ENCODE measurements at places on chromosomes 12 and 14.
A peak's percentile ranks its signal among the peaks of the same experiment; 100 is the strongest.

DNA sequence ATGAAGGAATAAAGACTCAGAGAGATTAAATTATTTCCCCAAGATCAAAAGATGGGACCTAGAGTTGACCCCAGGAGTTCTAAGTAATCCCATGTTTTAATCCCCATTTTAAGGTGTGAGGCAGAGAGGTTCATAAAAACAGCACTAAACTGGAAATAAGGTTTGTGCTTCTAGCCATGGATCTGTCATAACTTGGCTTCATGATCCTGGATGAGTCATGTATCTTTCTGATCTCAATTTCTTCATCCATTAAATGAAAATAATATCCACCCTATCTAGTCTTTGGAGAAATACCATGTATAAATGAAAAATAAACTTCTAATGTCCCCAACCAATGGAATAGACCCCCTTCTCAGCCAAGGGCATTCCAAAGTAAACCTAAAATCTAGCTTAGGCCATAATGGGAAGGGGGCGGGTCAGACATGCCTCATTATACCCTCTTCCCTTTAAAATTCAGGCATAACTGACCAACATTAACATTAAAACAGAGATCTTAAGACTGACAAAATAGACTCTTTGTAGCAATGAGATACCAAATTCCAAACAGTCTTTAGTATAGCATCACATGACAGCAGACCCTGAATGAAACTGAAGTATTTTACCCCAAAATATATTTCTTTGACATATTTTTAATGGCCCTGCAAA is 47.8 kb downstream of the SLC41A2 start:
- no peak for DNase-seq

DNA sequence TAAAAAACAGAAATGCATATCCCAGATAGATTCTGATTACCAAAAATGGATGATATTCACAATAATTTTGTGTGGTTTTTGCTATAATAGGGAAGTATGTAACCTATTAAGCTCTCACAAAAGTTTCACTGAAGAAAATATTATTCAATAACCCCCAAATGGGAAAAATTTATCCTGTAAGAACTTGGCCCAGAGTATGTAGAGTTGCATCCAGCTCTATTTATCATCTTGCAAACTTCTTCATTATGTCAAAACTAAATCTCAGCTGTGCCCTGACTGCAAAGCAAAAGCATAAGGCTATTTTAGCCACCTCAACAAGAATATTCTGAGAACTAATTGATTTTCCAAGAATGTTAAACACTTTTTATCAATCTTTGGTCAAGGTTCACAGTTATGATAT is 199.2 kb downstream of the PAX9 start:
- DNase-seq = no peak

DNA sequence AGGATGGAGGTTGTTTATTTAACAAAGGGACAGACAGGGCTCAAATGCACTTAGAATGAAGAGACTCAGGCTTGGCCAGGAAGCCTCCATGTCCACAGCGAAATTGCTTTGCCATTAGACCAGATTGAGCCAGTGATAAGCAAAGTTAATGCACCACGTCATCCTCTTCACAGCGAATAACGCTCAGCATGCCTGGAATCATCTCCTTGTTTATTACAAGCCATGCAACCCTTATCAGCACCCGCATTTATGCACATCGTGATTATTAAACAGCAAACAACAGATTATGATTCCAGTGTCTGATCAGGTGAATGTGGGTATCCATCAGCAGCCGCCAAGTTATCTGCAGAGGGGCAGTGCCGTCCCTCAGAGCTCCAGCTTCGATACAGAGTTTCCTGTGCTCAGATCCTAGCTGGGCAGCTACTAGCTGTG is 175.0 kb upstream of the TMEM132C start:
- DNase-seq = no peak

DNA sequence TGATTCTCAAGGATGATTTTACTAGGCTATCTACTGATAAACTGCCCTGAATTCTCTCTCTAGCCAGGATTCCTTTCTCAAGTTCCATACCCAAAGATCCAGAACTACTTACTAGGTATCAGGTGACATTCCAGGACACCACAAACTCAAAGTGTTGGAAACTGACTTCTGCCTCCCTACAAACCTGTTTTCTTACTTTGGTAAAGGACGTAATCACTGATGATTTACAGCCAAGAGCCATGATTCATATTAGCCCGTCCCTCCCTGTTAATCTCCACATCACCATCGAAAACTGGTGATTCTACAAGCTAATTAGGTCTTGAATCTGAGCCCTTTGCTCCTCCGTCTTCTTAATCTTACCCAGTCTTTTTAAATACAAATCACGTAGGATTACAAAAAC is 1.0 kb upstream of the ATG14 start:
- DNase-seq = no peak

- peak; percentile 52 for DNase-seq
These were observed 73.8 kb downstream of the KIAA0586 start for GRCh38 chr14:58501214-58501816.

GRCh38 chr14:65948302-65948701 is 535.8 kb downstream of the FUT8 start:
- DNase-seq = no peak

GRCh38 chr14:104290756-104291122 is 152.4 kb downstream of the KIF26A start:
- DNase-seq = no peak
